ENCODE measurements at places on chromosomes 4 and X.

DNA sequence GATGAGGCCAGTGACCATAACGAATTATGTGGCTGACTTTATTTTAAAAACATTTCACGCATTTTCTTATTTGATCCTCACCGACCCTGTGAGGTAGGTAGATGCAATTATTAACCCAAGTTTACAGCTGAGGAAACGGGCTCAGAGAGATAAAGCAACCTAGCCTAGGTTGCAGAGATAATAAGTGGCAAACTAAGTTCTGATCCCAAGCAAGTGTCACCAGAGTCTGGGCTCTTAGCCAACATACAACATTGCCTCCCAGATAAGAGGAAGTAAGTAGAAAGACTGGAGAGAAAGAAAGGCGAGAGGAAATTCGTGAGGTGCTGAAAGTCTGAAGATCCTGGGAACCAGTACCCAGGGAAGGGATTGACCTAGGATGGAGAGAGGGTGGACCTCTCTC, 77.4 kb upstream of the GPR50 start:
- no peak overlapping the region for H3K27ac ChIP-seq
- no peak for DNase-seq
- H3K4me1 ChIP-seq = no peaks in the 10 kb centered on the region
- no peak overlapping the region for H3K4me3 ChIP-seq
- H3K36me3 ChIP-seq = no peaks in the 10 kb centered on the region

DNA sequence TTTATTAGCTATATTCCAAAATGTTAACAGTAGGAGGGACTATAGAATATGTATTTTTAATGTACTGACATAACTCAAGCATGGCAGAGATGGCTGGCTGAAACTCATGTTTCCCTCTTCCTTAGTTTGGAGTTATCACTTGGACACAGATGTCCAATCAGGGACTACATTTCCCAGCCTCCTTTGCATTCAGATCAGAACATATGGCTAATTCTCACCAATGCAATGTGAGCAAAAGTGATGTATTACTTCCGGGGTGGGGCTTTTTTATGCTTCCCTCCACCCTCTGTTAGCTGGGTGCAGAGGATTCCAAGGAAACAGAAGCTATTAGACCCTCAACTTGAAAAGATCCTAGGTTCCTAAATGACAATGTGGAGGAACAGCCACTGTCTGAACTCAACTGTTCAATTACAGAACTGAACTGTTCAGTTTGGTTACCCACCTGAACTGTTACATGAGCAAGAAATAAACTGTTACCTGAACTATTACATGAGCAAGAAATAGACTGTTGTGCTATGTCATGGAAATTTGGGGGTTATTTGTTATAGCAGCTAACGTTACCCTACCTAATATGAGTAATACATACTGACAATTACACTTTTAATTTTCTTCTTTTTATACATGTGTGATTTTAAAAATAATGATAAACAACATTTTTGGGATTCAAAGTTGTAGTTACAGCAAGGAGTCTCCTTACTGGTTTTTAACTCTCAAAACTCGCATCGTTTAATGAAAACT, 29.6 kb upstream of the ERVMER34-1 start:
- H3K27ac ChIP-seq = no peak overlapping the region
- H3K27me3 ChIP-seq = no peaks in the 10 kb centered on the region
- no peak overlapping the region for H3K4me3 ChIP-seq
- peak; percentile 19 for DNase-seq

GRCh38 chrX:109857584-109858228, 124.6 kb upstream of the ACSL4 start:
- H3K4me3 ChIP-seq = no peak overlapping the region
- H3K27ac ChIP-seq = no peak overlapping the region
- H3K4me1 ChIP-seq = no peaks in the 10 kb centered on the region
- no peaks in the 10 kb centered on the region for H3K36me3 ChIP-seq
- H3K27me3 ChIP-seq = no peaks in the 10 kb centered on the region

- peaks cover 2% of the 10 kb centered on the region for H3K4me1 ChIP-seq
- H3K27me3 ChIP-seq = no peaks in the 10 kb centered on the region
- no peak overlapping the region for H3K27ac ChIP-seq
- H3K36me3 ChIP-seq = no peaks in the 10 kb centered on the region
- no peak overlapping the region for H3K4me3 ChIP-seq
Observed at GRCh38 chr4:3867403-3868100, 101.4 kb downstream of the ADRA2C start.

- no peaks in the 10 kb centered on the region for H3K36me3 ChIP-seq
- no peak overlapping the region for H3K4me3 ChIP-seq
- peaks cover 2% of the 10 kb centered on the region for H3K4me1 ChIP-seq
- H3K27me3 ChIP-seq = no peaks in the 10 kb centered on the region
- H3K27ac ChIP-seq = no peak overlapping the region
- DNase-seq = no peak
Observed at GRCh38 chr4:101199507-101200285, 147.6 kb downstream of the PPP3CA start.

DNA sequence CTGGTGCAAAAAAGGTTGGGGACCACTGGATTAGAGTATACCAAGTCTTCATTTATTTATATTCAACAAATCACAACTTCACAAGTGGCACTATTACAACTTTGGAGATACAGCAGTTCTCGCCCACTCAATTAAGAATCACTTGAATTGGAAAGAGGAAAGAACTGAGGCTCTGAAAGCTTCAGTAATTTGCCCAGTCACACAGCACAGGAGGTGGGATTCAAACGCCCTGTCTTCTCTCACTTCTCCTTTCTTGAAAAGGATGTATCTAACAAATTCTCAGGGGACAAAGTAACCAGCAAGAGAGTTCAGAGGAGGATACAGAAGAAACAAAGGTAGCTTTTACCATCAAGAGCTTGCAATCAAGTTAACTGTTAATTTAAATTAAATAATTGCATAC, 12.4 kb downstream of the SMIM14 start:
- no peak overlapping the region for H3K27ac ChIP-seq
- H3K27me3 ChIP-seq = no peaks in the 10 kb centered on the region
- DNase-seq = no peak
- no peaks in the 10 kb centered on the region for H3K4me1 ChIP-seq
- H3K4me3 ChIP-seq = no peak overlapping the region

- no peaks in the 10 kb centered on the region for H3K4me1 ChIP-seq
- no peaks in the 10 kb centered on the region for H3K36me3 ChIP-seq
- H3K27me3 ChIP-seq = no peaks in the 10 kb centered on the region
Observed at GRCh38 chrX:122055979-122056715, 1008.7 kb downstream of the GLUD2 start.

- no peak for DNase-seq
- H3K36me3 ChIP-seq = no peaks in the 10 kb centered on the region
- H3K27me3 ChIP-seq = no peaks in the 10 kb centered on the region
- H3K4me3 ChIP-seq = no peak overlapping the region
- no peak overlapping the region for H3K27ac ChIP-seq
Observed at GRCh38 chr4:81255524-81255923, 40.5 kb upstream of the PRKG2 start.

DNA sequence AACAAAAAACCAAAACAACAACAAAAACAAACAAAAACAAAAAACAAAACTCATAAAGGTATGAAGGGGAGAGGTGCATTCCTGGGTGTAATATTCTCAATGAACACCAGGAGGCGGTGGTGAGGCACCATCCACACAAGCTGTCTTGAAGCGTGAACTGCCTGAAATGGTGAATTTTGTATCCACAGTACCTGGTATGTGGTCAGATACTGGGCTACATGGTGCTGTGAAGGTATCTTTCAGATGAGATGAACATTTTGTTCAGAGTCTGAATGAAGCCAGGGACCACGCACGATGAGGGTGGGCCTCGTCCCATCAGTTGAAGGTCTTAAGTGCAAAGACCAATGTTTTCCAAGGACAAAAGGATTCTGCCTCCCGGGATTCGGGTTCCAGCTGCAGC, 58.5 kb downstream of the ASMT start:
- peak; percentile 57 for DNase-seq
- H3K36me3 ChIP-seq = no peaks in the 10 kb centered on the region

- no peak overlapping the region for H3K4me3 ChIP-seq
- H3K27me3 ChIP-seq = no peaks in the 10 kb centered on the region
- H3K36me3 ChIP-seq = no peaks in the 10 kb centered on the region
- no peaks in the 10 kb centered on the region for H3K4me1 ChIP-seq
Observed at GRCh38 chr4:74651198-74651597, 143.1 kb downstream of the BTC start.

- no peak for DNase-seq
- no peaks in the 10 kb centered on the region for H3K27me3 ChIP-seq
- H3K27ac ChIP-seq = no peak overlapping the region
- H3K36me3 ChIP-seq = no peaks in the 10 kb centered on the region
- H3K4me3 ChIP-seq = no peak overlapping the region
Observed at GRCh38 chr4:147516133-147516532, 35.2 kb downstream of the EDNRA start.

- no peak for DNase-seq
- H3K27me3 ChIP-seq = no peaks in the 10 kb centered on the region
- H3K4me1 ChIP-seq = no peaks in the 10 kb centered on the region
- no peak overlapping the region for H3K27ac ChIP-seq
Observed at GRCh38 chr4:53616219-53616618, 24.9 kb upstream of the LNX1 start.

DNA sequence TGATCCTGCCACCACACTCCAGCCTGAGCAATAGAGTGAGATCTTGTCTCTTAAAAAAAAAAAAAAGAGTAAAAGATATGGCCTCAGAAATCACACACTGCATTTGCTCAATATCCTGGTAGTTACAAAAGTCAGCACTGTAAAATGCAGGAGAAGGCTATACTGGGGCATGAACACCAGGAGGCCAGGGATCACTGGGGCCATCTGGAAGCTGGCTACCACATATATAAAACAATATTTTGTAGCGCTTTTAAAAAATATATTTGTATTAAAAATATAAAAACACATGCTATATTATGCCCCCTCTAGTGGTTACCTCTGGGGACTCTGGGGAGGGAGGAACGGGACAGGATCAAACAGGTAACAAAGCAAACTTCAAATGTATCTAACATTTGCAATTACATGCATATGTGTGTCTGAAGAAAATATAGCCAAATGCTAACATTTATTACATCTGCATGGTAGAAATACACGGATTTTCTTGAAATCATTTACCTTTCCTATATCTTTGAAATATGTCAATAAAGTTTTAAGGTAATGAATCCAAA, 4.0 kb downstream of the C4orf46 start:
- no peak overlapping the region for H3K27ac ChIP-seq
- no peak overlapping the region for H3K4me3 ChIP-seq
- no peaks in the 10 kb centered on the region for H3K4me1 ChIP-seq
- DNase-seq = peak; percentile 48

- no peaks in the 10 kb centered on the region for H3K36me3 ChIP-seq
- no peaks in the 10 kb centered on the region for H3K4me1 ChIP-seq
- no peak overlapping the region for H3K27ac ChIP-seq
- no peak for DNase-seq
Observed at GRCh38 chr4:25503779-25504178, 126.7 kb downstream of the ANAPC4 start.

DNA sequence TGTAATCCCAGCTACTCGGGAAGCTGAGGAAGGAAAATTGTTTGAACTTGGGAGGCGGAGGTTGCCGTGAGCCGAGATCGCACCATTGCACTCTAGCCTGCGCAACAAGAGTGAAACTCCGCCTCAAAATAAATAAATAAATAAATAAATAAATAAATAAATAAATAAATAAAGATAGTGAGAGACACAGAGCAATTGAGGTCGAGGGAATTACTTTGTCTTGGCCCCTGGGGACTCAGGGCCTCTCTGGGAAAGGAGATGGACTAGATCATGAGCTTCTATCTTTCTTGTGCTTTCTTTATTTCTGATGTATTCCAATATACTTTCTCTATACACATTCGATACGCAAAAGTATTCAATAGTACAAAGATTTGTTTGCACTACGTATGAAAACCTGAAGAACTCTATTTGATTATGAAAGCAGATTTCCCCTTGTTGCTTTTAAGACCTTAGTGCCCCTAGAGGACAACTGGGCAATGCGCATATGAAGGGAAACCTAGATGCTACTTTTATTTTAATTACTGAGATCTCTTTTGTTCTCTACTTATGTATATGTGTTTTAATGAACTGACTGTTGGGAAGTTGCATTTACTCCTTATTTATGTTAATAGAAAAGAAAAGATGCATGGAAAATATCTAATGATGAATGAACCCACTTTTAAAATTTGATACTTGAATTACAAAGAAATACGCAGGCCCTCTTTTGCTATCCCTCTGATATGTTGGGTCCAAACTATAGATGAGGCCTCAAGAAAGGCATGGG, 12.8 kb upstream of the ELOVL6 start:
- H3K27me3 ChIP-seq = no peaks in the 10 kb centered on the region
- H3K4me1 ChIP-seq = peaks cover 3% of the 10 kb centered on the region
- H3K36me3 ChIP-seq = no peaks in the 10 kb centered on the region
- no peak overlapping the region for H3K4me3 ChIP-seq
- H3K27ac ChIP-seq = no peak overlapping the region

GRCh38 chr4:38667085-38667893, 3.3 kb downstream of the KLF3 start:
- peaks cover 10% of the 10 kb centered on the region for H3K4me1 ChIP-seq
- peak; percentile 99 for DNase-seq
- H3K27ac ChIP-seq = peak overlapping the region; percentile 70
- H3K36me3 ChIP-seq = no peaks in the 10 kb centered on the region
- H3K4me3 ChIP-seq = no peak overlapping the region
- no peaks in the 10 kb centered on the region for H3K27me3 ChIP-seq

GRCh38 chr4:136637071-136637777, 895.1 kb downstream of the PCDH18 start:
- no peaks in the 10 kb centered on the region for H3K4me1 ChIP-seq
- H3K4me3 ChIP-seq = no peak overlapping the region
- H3K36me3 ChIP-seq = no peaks in the 10 kb centered on the region
- no peak overlapping the region for H3K27ac ChIP-seq
- DNase-seq = peak; percentile 70

DNA sequence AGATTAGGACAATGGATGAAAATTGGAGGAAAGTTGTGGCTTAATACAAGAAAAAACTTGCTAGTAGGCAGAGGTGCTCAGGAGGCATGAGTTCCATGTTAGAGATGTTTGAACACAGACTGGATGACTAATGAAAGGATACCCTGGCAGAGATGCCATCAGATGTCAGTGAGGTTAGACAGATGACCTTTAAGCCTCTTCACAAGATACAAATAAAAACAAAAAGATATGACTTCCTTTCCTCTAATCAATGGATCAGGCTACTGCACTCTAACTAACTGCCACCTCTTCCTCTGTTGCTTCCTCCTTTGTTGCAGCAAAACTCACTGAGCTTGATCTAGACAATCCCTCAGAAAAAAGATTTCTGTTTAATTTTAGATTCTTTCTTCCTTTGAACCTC, 14.7 kb downstream of the STAP1 start:
- DNase-seq = no peak
- H3K4me1 ChIP-seq = no peaks in the 10 kb centered on the region
- no peak overlapping the region for H3K4me3 ChIP-seq
- H3K27me3 ChIP-seq = no peaks in the 10 kb centered on the region
- no peak overlapping the region for H3K27ac ChIP-seq

Data from mesendoderm (in vitro differentiated cells).